ENCODE measurements at places on chromosomes 4 and X.

- no peak for DNase-seq
These were observed 209.1 kb upstream of the FAT1 start for GRCh38 chr4:186932631-186933187.

- DNase-seq: no peak
These were observed 74.8 kb downstream of the WWC2 start for GRCh38 chr4:183173580-183174526.

DNA sequence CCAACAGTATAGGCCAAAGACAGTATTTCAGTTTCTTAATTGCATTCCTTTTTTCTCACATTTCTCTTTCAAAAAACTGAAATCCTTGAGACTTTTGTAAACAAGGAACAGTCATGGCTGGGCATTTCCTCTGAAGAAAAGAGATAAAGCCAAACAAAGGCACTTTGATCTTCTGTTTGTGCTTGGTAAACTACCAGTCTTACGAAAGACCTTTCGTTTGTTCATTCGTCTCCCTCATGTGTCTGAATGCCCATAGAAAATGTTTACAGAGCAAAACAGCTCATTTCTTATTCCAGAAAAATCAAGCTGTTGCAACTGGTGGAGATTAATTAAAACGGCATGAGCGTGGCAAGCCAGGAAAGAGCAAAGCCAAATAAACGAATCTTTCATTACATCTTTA lies 178.0 kb downstream of the GASK1B start:
- DNase-seq: peak; percentile 36

GRCh38 chr4:42436928-42437565 lies 39.8 kb downstream of the SHISA3 start:
- DNase-seq: no peak

DNA sequence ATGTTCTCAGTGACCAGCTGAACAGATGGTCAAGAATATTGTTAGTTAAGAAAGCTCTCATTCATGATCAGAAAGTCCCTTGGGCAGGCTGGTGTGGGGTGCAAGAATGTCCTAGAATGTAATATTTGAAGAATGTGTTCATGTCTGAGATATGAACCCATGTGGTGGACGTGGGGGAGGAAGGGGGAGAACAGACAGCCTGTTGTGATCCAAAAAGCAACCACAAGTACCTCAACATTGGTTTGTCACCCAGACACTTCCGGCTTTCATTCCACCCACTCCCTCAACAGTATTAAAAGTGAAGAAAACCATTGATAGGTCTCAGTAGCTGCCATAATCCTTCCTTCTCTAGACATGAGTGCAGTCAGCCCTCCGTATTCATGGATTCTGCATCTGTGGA lies 82.2 kb downstream of the MAML3 start:
- DNase-seq: peak; percentile 62

DNA sequence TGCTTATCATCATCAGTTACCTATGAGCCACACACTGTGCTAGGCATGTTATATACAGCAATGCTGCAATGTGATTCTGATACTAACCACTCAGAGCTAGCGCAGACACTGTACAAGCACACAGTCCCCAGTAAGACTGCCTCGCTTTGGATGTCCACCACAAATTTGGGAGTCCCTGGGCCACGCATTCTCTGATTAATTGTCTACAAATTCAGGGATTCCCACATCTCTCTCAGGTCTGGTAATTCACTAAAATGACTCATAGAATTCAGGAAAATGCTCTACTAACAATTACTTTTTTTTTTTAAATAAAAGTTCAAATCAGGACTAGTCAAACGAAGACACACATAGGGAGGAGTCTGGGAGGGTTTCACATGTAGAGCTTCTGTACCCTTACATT lies 652.1 kb upstream of the AADAT start:
- DNase-seq: no peak

GRCh38 chrX:63050225-63050624 lies 300.9 kb downstream of the SPIN4 start:
- DNase-seq: no peak

DNA sequence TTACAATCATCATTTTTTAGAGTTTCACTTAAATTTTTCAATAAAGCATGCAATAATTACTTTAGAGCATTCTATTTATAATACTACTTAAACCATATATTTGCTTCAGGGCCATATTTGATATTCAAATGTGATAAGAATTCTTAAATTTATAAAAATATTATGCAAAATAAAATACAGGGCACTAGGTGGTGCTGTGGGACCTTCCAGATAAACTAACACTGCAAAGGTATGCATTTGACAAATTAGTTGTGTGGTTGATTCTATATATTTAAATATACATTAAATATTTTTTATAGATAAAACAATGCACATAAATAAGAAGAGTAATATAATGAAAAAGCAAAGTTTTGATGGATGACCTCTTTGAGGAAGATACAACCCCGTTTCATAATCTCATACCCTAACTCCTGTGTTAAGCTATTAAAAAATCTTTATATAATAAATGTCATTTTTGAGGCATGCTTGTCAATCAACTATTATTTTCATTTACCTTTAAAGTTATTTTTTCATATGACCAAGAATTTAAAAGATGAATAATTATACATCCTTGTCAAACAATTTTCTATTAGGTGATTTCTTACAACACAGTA lies 128.4 kb downstream of the REELD1 start:
- peak; percentile 47 for DNase-seq

- no peak for DNase-seq
These were observed 47.7 kb downstream of the DDX60L start for GRCh38 chr4:168432419-168433146.

DNA sequence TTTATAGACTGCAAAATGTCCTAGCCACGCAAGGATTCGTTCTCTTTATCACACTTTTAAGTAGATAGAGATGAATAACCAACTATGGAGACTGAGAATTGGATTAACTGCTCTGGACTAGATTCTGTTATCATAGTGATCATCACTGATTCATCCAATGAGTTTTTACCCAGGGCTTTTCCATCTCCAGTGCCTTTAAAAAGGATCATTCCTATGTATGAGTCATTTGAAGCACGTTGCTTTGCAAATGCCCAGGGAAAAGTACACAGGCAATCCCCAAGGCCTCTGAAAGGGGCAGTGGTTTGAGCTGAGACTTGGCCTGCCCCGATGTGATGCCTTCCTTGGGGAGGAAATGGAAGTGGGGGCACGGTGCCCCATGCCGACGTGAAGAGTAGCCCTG lies 122.7 kb upstream of the PSAPL1 start:
- no peak for DNase-seq

- no peak for DNase-seq
These were observed 50.5 kb upstream of the GUCY1A1 start for GRCh38 chr4:155616117-155616516.

DNA sequence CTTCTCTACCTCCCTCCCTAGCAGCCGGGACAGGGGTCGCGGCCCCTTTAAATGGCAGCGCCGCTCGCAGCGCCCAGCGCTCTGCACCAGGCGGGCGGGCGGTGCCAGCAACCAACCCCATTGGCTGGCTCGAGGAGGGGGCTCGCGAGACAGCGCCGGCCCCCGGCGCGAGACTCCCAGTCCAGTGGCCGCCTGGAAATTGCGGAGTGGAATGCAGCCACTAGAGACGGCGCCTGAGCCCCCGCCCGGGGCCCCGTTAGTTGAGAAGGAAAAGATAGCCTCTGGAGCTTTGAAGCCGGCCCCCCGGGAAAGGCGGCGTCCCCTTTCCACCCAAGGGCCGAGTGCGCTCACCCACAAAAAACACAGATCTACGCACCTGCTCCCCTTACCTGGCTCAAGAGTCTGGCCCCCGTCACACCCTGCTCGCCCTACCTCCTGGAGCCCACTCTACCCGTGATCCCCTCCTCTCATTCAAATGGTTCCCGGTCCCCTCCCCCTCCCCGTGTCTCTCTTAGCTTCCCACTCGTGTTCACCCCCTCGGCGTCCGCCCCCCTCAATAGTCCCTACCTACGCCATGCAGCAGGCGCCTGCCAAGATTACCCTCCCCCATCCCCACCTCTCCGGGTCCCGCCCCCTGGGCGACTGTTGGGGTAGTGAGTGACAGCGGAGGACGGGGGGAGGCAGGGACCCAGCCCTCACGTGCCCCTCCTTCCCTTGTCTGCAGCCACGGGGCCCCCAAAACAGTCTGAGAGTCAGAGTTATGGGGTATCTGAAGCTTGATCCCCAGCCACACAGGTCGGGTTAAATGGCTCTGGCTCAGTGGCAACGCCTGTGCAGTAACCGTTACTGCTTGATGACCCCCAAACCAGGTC lies at the start of gene ZMYM3:
TSS of gene ZMYM3 (minus strand) at position 49 of the 872 bp plus-strand sequence. CDS start 885 bp downstream, outside the sequence.
- peak; percentile 75 for DNase-seq

GRCh38 chrX:108696690-108697089 lies 39.7 kb downstream of the IRS4 start:
- DNase-seq: no peak

DNA sequence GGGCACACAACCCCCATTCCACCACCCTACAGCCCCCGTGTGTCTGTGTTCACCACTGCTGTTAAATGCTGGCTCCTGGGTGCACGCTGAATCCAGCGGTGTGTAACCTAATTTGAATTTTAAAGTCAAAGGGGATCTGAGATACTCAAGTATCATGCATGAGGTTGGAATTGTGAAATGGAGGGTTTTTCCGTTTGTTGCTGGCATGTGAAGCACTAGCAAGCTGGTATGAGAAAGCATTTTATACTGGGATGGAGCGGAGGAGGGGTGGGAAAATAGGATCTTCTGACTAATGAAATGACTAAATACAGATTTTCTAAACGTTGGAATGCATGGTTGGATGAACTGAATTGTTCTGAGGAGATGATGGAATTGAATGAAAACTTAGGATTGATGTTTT lies 36.9 kb upstream of the FAT1 start:
- no peak for DNase-seq

GRCh38 chr4:165915215-165915614 lies 42.2 kb downstream of the TLL1 start:
- DNase-seq: no peak

DNA sequence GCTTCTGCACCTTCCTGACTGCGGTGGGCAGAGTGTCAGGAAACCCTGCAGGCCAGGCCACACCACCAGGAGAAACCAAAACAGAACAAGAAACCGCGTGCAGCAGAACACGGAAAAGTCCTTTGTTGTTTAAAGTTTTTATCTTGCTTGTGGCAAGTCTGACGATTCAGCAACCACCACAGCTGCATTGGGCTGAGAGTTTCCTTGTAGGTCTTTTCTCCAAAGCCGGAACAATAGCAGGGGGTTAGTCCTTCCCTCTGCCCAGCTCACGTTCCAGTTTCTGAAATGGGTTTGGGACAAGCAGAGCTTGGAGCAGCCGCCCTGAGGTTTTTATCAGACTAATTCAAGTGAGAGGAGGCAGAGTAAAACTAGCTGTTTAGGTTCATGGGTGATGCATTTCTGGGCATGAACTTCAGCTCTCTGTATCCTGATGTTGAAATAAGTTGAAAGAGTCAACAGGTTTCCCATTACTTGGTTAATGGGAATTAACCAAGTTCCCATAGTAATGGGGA lies 216.9 kb downstream of the PTTG2 start:
- DNase-seq: peak; percentile 31

DNA sequence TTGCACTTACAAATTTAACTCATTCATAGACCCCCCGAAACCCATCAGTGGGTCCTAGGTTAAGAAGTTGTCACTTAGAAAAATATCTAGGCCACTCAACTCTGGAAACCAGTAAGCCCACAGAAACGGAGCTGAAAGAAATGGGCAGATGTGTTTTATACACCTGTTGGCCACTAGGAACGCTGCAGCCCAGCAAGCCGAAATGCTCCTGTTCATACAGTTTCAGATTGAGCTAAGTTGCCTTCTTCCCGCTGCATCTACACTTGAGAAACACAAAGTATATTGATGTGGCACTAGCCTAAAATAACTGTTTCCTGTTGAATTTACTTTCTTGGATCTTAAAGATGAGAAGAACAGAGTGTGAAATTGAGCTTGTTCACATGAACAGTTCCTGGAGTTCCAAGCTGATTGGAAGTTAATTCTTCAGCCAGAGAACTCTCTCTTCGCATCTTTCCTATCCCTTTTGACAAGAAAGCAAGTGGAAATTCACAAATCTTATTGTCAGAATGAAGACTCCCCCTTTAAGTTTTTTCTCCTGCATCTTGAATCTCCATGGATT lies 174.1 kb downstream of the RBMX2 start:
- DNase-seq: peak; percentile 12

GRCh38 chrX:1455948-1456280 lies 3.2 kb upstream of the ASMTL start:
- no peak for DNase-seq

DNA sequence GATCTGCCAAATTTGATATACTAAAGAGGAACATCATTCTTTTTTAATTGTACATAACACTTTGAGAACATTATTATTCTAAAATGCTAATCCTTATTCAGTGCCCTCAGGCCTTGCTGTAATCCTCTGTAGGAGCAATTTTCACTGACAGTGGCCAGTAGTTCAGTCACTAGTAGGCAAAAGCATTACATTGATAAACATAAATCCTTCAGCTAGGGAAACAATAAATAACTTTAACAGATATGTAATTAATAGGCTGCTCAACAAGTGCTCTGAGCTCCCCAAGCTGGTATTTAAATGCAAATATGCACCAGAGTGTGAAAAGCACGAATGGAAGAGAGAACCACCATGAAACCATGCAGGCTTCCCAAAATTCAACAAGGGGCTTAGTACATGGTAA lies 77.7 kb upstream of the FAM47C start:
- no peak for DNase-seq

GRCh38 chrX:57655065-57655464 lies 25.0 kb downstream of the NLRP2B start:
- no peak for DNase-seq

- DNase-seq: no peak
These were observed 64.3 kb downstream of the ZFYVE28 start for GRCh38 chr4:2354118-2354517.

DNA sequence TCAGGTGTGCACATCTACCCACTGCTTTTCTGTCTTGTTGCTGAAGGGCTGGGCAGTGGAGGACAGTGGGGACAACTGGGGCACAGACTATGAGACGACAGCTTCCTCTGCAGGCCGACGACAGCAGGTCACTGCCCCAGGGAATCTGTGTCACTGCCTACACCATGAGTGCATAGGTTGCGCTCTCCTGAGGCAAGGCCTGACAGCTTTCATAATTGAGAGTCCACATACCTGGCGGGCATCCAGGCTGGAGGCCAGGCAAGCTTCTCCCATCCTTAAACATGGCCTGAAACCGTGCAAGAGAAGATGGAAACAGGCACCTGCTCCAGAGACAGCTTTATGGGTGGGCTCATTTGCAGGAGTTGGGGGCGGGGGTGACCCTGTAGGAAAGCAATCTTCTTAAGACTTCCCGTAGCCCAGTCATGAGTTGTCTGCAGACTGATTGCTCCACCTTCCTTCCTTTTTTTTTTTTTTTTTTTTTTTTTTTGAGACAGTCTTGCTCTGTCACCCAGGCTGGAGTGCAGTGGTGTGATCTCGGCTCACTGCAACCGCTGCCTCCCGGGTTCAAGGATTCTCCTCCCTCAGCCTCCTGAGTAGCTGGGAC lies 2.9 kb downstream of the ANOS1 start:
- DNase-seq: peak; percentile 42

GRCh38 chr4:114282937-114283336 lies 303.5 kb upstream of the ARSJ start:
- no peak for DNase-seq

GRCh38 chr4:153529646-153530045 lies 63.5 kb downstream of the TMEM131L start:
- peak; percentile 69 for DNase-seq

- peak; percentile 52 for DNase-seq
These were observed 62.8 kb upstream of the EGFL6 start for GRCh38 chrX:13506574-13506973.
